ENCODE measurements at places on chromosomes 5 and 9.
A peak's percentile ranks its signal among the peaks of the same experiment; 100 is the strongest.

DNA sequence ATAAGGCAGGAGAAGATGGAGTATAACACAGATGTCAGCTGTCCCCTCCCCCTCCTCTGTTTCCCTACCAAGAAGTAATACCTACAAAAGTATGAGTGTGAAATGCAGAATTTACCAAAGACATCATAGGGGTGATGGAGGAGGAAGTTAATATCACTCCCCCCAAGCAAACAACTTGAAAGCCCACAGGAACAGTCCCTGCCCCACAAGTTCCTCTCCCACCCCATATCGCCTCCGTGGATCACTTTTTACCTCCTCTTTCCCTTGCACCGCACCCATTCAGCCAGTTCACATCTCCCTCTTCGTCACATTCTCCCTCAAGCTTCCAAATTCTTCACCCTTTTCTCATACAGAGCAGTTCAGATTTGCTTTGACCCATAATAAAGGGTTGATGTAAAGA is 7.0 kb upstream of the SIL1 start:
- no peak for DNase-seq

DNA sequence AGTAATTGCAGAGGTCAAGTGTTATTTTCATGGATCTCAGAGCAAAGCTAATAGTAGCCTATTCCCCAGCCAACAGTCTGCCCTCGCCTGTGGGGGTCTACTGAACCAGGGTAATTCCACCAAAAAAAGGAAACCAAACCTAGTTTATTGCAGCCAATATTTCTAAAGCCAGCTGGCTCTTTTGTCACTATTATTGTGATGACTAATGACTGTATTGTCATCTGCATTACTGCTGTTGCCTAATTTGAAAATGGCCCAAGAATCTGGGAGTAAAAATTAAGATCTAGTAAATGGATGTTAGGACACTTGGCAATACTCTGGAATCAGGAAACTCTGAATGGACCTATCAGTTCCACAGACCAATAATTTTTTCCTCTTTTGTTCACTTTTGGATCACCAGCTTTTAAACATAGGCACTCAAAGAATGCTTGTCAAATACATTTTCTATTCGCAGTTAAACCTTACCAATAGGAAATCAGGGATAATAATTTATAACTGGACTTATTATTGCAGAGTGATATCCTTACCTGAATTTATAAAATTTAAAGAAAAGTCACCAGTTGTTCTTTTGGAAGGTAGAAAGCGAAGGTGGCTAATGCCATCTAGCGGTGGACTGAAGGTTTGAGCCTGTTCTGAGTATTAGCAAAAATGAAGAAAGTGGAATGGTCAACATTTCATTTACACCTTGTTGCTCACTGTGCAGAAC is 69.2 kb downstream of the SYK start:
- peak; percentile 76 for DNase-seq

DNA sequence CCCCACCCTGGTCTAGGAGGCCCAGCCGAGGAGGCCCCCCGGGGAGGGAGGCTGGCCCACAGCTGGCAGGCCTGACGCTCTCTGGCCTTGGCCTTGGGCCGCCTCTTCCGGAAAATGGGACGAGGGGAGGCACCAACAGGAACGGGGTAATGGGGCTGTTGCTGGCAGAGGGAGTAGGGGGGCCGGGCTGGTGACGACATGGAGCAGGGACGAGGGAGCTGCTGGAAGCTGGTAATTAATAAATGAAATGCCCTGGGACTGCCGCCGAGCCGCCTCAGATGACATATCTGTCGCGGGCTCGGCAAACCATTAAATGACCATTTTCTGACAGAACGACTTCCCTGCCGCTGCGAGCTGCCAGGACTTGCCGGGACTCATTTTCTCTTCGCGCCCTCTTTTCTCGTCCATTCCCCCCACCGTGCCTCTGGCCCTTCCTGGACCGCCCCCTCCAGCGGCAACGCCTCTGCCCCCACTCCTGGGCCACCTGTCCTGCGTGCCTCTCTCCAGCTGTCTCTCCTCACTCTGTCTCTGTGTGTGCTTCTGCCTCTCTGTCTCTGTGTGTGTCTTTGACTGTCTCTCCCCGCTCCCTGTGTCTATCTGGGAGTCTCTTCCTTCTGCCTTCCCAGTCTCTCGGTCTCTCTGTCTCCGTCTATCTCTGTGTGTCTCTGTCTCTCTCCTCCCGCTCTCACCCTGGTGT is 215.7 kb downstream of the PAX5 start:
- DNase-seq: no peak

GRCh38 chr5:157126-157715 is 34.1 kb upstream of the LRRC14B start:
- no peak for DNase-seq

DNA sequence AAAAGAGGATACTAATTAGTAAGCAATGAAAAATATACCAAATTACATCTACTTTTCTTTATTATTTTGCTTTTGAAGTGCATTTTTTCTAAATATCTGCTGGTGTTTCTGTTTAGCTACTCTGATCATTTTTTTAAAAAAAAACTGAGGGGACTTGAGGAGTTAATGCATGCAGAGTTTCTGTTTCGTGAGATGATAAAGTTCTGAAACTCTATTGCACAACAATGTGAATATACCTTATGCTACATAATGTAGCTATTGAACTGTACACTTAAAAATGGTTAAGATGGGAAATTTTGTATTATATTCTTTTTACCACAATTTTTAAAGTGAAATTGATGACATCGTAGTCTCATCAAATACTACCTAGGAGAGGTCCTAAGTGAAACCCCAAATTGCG is 288.3 kb upstream of the NR4A3 start:
- no peak for DNase-seq

DNA sequence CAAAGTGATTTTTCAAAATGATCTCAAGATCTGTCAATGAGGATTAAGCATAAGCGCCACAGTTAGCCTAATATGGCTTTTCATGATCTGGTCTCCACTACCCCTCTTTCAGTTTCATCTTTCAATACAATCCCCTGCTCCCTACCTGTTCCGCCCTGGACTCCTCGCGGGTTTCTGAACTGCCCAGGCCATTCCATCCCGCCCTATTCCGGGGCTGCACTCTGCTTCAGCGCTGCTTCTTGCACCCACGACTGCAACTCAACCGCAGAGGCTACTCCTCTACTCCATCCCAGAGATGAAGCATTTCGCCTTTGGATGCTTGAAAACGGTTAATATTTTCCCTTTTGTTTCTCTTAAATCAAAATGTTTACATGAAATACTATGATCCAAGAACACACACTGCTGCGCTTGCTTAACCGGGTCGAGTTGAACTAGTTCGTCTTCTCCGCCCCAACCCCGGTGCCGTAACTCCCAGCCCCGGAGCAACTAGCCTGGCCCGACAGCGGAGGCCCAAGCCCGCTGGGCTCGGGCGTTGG is 716 bp upstream of the OTULIN start:
- peak; percentile 79 for DNase-seq

DNA sequence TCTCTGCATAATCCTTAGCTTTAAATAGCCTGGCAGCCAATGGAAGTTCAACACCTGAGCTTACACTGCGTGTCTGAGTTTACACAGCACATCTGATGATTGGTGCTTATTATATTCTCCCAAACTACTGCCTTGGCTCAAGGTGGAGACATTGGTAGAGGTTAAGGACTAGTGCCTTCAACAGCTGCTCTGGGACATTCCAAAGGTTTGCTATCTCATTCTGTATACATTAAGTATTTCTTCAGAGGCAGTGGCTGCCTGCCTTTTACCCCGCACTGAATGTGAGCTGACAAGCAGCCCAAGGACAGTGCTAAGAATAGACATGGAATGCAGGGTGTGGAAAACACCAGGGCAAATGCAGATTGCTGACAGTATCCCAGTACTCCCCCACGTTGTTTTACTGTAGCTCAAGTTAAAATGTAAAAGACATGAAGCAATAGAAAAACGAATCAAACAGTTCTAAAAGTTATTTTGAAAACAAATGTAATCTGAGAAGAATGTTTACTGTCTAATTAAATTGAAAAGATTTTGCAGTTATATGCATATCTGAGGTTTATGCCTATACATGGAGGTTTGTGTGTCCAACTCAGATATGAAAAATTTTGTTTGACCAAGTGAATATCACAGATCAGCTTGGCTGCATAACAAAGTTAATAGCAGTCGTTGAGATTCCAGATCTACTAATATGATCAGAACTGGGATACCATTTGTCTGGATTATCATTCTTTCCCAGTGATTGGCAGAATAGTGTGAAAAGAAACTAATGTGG is 1.8 kb downstream of the HSPB3 start:
- DNase-seq: no peak

DNA sequence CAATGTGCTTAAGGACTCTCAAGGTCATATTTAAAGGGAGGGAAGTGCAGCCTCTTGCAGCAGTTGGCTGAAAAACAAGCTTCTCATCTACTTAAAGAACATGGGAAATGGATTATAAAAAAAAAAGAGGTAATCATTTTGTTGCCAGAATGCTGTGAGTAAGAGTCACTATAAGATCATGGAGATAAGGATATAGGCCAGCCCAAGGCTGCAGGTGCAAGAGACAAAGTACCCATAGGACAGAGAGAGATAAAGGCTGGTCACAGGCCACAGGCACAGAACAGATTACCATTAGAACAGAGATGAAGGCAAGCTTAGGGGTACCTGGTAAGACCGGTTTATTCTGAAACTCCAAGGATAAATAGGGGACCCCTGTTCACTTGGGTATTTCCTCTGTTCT is 70.5 kb downstream of the CDKN2A start:
- no peak for DNase-seq

GRCh38 chr9:34773306-34773910 is 63.5 kb upstream of the CCL21 start:
- no peak for DNase-seq

DNA sequence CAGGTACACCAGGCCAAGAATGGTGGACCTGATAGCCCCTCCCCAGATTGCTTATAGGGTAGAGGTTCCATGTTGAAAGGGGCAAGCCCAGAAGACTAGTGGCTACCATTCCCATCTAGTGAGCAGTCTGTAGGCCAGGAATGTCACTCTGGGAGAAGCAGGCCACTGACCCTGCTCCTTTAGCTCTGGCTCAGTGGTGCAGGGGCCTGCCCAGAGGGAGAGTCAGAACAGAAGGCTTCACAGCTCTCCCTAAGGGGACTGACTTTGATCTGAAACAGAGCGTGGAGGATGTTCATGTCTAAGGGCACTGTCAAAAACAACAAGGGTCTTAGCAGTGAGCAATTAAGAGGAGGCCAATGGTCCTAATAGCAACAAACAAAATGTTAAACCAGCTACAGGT is 81.7 kb downstream of the ZNF354C start:
- no peak for DNase-seq

GRCh38 chr5:123598028-123598689 is 86.2 kb downstream of the CSNK1G3 start:
- no peak for DNase-seq

GRCh38 chr5:180910735-180911134 is 11.8 kb downstream of the BTNL8 start:
- no peak for DNase-seq

DNA sequence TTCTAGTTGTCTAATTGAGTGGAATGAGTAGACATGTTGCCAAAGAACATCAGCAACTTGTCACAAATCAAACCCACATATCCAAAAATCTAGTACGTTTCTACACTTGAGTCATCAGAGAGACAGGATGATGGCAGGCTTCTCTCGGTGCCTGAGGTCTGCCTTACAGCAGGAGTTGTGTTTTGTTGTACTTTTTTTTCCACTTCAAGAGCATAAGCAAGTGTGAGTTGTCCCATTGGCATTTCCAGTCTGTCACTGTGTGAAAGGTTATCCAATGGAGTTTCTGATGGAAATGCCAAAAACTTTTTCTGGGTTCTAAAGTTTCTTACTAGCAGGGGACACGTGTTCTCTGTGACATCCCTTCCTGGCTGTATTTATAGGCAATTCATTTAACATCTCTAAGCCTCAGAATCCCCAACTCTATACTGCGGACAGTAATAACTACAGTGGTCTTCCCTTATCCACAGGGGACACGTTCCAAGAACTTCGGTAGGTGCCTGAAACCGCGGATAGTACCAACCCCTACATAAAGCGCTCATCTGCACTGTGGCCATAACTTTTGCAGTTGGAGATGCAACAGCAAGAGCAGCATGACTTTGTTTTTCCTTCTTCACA is 246.5 kb downstream of the SYK start:
- no peak for DNase-seq

- DNase-seq: no peak
Measured at GRCh38 chr5:39195198-39195826, 24.1 kb downstream of the FYB1 start.

GRCh38 chr5:158676642-158677469 is 422.9 kb downstream of the EBF1 start:
- DNase-seq: no peak

GRCh38 chr5:53792338-53792737 is 231.9 kb downstream of the NDUFS4 start:
- no peak for DNase-seq

GRCh38 chr5:107389775-107390148 is 281.0 kb downstream of the EFNA5 start:
- DNase-seq: no peak

DNA sequence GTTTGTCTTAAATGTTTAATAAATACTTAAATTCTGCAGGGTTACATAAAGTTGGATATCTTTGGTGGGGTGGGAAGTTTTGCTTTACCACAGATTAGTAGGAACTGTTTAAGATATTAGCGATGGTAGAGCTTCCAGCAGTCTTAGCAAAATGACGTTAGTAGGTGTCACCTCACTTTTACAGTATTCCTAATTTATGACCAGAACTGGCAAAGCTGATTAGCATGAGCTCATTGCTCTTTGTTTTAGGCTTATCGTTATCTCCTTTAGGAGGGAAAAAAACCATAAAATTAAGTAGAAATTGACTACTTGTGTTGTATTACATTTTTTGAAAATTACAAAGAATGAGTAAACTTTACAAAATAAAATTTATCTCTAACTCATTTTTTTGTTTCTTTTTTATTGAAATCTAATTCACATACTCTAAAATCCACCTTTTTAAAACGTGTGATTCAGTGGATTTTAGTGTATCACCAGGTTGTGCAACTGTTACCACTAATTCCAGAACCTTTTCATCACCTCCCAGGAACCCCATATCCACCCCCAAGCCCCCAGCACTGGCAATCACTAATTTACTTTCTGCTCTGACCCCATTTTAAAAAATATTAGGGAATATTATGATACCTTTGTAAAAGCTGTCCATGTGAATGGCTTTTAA is 129.5 kb downstream of the TRIO start:
- no peak for DNase-seq

DNA sequence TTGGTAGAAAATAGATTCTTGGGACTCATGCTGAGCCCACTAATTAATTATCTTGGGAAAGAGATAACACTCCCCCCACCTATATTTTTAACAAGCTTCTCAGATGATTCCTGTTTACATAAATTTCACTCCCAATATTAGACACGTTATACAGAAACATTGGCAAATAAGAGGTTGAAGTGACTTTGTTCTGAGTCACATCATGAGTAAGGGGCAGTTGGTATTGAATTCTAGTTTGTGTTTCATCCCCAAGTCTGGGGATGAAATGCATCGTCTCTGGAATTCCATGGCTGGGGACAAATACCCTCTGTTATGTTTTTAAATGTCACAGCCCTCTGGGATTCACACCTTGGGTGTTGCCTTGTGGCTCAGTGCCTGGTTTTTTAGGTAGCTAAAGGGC is 41.0 kb downstream of the BASP1 start:
- no peak for DNase-seq

DNA sequence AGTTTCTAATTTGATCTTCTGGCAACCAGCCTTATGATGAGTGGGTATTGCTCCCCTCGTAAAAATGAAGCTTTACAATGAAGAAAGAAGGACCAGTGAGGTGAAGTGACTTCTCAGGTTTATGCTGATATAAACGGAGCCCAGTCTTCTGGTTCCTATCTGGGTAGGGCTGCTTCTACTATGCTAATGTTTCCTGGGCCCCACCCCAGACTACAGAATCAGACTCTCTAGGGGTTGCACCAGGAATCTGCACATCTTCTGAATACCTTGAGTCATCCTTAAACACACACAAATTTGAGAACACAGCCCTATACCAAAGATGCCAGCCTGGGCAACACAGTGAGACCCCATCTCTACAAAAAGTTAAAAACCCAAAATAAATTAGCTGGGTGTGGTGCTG is 16.2 kb downstream of the BTF3 start:
- no peak for DNase-seq
